ENCODE measurements at places on chromosomes 16 and 17.
A peak's percentile ranks its signal among the peaks of the same experiment; 100 is the strongest.

- no peak for DNase-seq
Observed at GRCh38 chr17:27466743-27467375, 10.6 kb downstream of the KSR1 start.

DNA sequence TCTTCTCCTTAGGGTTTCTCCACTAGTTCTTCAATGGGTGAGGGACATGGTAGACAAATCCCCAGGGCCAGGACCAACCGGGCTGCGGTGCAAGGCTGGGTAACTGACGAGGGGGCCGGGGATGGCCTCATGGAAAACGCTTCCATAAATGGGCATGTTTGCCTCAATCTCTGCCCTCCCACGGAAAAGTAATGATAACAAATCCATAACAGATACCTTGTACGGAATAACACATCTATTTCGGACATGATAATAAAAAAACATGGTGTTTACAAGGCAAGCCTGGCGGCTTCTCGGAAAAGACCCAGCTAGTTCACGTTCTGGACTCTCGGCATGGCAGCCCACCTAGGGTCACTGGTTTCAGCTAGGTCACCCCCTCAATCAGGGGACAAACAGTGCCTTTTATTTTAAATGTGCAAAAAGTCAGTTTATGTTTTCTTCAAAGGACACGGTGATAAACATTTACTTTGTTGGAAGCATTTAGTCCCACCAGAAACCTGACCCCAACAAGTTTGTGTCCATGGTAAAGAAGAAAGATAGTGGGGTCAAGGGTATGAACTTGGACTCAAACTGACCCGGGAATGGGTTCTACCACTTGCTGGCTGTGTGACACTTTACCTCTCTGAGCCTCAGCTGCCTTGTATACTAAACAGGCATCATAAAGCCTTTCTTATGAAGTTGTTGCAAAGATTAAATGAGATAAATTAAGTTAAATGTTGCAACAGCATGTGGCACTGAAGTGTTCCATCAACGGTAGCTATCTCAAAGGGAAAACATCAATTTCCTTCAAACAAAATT lies 1.7 kb downstream of the MYH11 start:
- DNase-seq: no peak

GRCh38 chr17:79340333-79341221 lies 266.0 kb downstream of the ENGASE start:
- DNase-seq: no peak

DNA sequence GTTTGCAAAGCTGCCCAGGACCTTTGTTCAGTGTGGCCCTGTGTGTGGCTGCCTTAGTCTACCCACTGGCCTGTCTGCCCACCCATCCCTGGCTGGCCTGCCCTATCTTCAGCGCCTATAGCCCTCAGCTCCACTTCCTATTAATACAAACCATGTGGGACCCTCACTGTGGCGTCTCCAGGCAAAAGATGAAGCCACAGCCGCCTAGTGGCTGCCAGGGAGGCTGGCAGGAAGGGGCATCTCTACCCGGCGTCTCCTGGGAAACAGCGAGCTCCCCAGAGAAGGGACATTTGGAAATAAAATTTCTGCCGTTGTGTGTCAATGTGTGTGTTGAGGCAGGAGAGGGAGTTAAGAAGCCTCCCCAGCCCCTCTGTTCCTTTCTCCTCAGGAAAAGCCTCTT lies 31.5 kb downstream of the NEUROD2 start:
- DNase-seq: peak; percentile 22

DNA sequence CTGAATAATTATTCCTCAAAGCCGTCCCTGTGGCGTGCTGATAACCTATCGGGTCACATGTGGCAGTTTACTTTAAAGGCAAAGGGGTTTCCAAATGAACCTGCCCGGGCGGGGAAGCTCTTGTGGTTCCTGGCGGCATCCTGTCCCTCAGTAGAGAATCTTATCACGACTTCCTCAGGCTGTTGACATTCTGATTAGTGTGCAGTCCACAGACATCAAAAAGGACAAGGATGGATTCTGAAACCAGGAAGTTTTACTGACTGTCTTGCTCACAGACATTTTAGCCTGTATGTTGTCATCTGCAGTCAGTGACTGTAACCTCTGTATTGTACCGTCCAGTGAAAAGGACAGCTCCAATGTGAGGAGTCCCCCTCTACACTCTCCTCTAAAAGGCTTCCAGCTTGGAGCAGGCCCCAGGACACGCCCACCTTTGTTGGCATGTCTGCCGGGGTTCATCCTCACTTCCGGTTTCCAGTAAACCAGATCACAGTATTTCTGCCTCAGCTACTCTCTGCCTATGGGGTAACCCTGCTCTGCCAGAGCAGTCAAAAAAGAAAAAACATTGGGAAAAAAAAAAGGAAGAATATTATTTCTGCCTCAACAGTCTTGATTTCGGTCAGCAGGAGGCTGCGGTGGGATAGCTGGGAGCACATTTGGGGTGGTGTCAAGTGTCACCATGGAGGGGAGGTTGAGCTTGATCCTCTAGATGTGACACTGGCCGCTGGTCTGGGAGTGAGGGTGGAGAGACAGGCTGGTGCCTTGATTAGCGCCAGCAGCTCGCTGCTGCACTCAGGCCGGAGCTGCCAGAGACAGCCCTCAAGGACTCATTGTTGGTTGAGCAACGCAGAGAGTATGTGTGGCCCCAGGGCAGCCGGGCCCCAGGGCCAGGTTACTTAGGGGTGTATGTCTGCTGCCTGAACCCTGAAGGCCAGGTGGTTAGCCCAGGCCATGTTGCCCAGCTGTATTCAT lies 89.0 kb upstream of the DNAH17 start:
- DNase-seq: no peak

DNA sequence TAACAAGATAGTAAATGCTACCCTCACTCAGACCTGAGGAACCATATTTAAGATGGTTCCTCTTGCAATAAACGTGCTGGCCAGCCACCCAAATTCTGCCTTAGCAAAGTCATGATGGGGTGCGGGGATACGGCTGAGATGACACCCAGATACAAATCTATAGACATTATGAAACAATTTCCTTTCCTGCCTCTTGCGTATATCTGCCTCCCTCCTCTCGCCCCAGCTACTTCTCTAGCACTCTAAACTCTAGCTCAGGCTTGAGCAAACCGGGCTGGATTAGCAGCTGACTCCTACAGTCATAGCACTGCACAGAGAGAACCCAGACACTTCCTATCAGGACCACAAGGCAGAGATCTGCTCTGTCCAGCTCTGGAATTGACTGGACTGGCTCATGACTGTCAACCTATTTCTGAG lies 22.3 kb downstream of the CD300LF start:
- DNase-seq: no peak

DNA sequence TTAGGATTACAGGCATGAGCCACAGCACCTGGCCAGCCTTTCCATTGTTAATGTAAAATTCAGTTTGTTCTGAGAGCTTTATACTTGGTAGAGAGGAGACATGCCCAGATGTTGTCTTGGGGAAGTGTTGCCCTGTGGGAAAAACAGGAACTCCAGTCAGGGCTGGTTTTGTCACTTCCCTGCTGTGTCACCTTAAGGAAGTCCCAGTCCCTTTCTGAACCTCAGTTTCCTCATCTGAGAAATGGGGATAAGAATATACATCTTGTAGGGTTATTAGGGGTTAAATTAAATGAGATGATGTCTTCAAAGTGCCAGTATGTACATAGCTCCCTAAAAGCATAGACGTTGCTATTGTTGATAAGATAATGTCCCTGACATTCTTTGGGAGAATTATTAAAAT lies 25.3 kb downstream of the CLEC16A start:
- no peak for DNase-seq

- DNase-seq: peak; percentile 69
Observed at GRCh38 chr16:66549284-66550131, at the start of gene TK2. TSS of gene TK2 (minus strand) at chr16:66550122. CDS start at chr16:66550061, 61 bp downstream.

DNA sequence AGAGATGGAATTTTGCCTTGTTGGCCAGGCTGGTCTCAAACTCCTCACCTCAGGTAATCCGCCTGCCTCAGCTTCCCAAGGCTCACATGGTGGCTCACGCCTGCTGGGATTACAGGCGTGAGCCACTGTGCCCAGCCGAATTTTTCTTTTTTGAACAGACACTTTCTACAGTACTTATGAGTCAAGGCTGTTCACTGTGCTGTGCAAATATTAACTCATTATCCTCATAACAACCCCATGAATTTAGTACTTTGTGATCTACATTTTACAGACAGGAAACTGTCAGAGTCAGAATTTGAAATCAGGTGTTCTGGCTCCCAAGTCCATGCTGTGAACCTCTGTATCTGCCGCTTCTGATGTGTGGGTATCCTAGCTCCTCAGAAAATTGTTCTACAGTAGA lies 25.7 kb upstream of the RASL10B start:
- DNase-seq: no peak

- no peak for DNase-seq
Observed at GRCh38 chr16:86727632-86728031, 149.3 kb downstream of the FOXL1 start.

- DNase-seq: no peak
Observed at GRCh38 chr16:2531371-2531695, at the start of gene CEMP1. TSS of gene CEMP1 (minus strand) at chr16:2531408. CDS start at chr16:2531073, 335 bp downstream.

All from mesenchymal stem cell (in vitro differentiated cells and primary cell).